Islet precursor cell (in vitro differentiated cells): ENCODE measurements at places on chromosomes 4 and X.

GRCh38 chr4:959338-960139 is 13.8 kb downstream of the DGKQ start:
- no peak for DNase-seq

DNA sequence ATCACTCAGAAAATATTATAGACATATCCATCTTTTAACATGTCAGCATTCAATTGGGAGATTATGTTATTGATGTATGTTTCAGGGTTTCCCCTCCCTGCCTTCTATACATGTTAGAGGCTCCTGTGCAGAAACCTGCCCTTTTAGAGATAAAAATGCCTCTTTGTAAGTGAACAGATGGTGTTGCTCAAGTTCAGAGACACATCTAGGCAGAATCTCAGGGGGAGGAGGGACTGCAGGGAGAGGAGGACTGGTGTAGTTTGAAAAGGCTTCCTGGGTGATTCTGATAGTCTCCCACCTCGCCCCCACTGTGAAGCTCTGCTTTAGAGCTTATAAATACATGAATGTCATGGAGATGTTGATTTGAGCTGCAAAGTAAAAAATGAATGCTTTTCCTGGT is 12.0 kb upstream of the UNC5C start:
- DNase-seq, result no peak

GRCh38 chr4:3647421-3647820 is 115.2 kb upstream of the LRPAP1 start:
- DNase-seq, result no peak

- DNase-seq, result no peak
Observed at GRCh38 chrX:138939038-138939437, 227.5 kb upstream of the FGF13 start.

GRCh38 chrX:8323356-8323755 is 141.3 kb upstream of the VCX3B start:
- DNase-seq, result no peak

GRCh38 chr4:12447451-12447850 is 1018.8 kb upstream of the HS3ST1 start:
- no peak for DNase-seq

DNA sequence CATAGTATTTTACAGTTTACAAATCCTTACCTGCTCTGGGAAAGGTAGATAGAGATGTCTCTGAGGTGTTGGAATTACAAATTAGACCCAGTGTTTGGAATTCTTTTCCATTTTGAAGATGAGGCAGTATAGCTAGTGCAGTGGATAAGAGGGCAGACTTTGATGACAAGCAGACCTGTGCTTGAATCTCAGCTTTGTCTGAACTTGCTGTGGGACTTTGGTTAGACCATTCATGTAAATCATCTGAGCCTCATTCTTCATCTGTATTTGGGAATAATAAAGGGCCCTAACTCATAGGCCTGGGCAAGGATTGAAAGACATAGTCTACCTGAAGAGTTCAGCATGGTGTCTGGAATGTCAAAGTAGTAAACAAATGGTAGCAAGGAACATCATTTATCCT is 77.2 kb upstream of the BOD1L1 start:
- no peak for DNase-seq

GRCh38 chrX:56029188-56029587 is 203.0 kb upstream of the KLF8 start:
- no peak for DNase-seq

DNA sequence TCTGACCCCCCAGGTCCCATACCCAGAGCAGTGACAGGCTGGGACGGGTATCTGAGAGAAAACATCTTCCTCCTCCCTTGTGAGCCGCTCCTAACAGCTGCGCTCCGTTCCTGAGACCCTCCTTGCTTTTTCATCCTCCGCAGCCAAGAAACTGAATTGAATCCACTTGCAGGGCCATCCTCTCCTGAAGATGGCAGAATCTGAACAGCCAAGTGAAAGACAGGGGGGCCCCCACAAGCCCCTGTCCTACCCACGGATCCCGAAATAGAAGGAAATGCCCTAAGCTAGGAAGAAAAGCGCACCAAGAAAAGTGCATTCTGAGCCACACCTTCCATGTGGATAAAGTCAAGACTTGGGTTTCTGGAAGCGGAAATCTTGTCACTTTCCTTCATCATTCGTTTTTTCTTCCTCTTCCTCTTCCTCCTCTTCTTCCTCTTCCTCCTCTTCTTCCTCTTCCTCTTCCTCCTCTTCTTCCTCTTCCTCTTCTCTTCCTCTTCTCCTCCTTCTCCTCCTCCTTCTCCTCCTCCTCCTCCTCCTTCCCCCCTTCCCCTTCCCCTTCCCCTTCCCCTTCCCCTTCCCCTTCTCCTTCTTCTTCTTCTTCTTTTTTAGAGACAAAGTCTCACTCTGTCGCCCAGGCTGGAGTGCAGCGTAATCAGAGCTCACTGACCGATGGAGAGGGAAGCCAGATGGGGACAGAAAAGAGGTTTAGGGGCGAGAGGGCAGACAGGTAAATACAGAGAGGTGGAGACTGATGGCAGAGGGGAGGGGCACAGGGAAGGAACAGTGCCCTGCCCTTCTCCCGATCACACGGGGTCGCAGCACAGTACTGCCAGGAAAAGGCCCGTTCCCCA is 86.0 kb upstream of the WWC2 start:
- DNase-seq, result peak; percentile 44

GRCh38 chr4:110087070-110087708 is 111.2 kb downstream of the ELOVL6 start:
- no peak for DNase-seq

DNA sequence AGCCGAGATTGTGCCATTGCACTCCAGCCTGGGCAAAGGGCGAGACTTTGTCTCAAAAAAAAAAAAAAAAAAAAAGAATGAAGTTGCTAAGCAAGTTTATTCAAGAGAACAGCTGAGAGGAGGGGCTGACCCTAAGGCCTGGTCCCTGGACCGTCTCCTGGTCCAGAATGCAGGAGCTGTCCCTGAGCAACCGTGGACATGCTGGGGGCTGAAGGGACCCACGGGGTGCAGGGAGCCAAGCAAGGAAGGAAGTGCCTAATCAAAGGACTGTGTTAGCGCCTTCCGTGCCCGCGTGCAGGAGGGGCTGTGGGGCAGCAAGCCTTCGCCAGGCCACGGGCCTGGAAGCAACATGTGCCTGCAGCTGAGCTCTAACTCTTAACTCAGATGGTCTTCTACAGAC is 39.1 kb upstream of the CDKN2AIP start:
- DNase-seq, result no peak

GRCh38 chr4:1050486-1051213 is 39.2 kb downstream of the FGFRL1 start:
- peak; percentile 67 for DNase-seq

DNA sequence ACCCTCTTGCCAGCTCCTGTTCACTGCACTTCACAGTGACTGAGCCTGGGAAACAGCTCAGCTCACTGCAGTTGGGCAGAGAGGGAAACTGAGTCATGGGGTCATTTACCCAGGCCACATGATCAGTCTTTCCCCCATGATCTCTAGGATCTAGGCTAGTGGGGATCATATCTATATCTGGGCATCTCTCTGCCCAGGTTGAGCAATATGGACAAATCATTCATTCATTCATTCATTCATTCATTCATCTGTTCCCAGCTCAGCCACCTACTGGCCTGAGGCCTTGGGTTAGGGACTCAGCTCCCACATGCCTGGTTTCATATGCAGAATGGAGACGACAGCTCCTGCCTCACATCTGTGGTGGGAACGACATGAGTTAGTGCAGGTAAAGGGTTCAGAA is 45.3 kb upstream of the HMX1 start:
- DNase-seq, result no peak

DNA sequence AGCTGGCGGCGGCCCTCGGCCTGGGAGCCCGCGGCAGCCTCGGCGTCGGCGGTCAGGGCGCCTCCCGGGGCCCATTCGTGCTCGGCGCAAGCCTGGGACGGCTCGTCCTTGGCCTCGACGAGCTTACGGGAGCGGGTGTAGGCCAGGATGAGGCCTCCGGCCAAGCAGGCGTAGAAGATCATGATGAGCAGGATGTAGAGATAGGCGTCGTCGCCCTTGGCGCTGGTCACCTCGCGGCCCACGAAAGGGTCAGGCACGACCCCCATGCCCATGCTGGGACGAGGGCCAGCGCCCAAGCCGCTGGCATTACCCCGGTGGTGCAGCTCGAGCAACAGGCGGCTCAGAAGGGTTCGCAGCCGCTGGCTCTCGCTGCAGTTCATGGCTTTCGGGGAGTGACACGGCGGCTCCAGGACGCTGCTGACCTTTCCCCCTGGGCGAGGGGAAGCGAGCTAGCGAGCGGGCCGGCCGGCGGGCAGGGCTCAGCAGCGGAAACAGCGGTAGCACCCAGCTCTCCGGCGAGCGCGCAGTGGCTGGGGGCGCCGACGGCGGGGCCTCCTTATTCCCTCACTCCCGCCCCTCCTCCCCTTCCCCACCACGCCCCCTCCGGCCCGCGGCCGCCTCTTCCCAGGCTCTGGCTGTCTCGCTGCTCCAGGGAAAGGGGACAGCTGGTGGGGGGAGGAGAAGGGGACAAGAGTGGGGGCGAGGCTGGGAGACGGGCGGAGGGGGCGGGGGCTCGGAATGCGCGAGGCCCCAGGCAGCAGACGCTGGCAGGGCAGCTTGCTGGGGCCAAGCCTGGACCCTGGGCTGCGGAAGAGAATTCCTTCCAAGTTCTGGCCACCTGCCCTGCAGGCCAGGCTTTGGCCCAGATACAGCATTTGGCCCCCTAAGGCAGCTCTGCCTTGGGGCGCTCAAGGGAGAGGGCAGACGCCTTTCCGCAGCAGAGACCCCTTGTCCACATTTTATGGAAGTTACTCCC is at the start of gene KCNE5:
Gene KCNE5, minus strand, starts transcription at position 532 of the 976 bp plus-strand sequence. Its CDS starts 152 bp downstream, at position 380.
- DNase-seq, result peak; percentile 83

DNA sequence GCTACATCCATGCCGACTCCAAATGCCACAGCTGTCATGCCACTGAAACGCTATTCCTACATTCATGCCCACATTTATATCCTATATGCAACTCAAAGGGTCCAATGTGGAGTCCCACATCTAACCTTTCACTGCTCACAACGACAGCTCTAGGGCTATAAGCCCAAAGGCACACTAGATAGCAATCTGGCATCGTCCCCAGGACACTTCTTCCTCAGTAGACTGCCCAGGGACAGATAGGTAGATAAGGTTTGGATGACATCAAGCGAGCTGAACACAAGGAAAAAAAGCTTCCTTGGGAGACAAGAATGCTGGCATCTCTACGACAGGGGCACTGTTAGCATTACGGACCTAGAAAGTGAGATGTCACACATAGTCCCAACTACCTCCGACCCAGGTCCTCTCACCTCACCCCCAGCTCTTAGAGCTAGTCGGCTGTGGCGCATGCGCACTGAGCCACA is 685 bp downstream of the RAB9B start:
- no peak for DNase-seq

DNA sequence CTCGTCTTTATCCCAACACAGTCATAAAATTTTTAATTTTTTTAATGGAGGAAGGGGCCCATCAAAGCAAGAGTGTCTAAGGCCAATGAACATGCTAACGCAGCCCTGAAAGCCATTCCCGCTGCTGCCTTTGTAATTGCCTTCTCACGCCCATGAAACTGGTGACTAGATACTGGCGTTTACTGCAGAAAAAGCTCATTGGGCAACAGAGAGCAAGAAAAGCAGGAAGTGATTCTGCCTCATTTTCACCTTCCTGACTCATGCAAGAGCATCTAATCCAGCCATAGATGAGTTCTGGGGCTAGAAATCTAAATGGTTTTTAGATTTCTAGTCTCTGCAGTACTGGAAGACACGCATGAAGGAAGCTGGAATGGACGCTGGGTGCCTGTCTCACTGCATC is 72.5 kb downstream of the ANXA3 start:
- DNase-seq, result no peak

DNA sequence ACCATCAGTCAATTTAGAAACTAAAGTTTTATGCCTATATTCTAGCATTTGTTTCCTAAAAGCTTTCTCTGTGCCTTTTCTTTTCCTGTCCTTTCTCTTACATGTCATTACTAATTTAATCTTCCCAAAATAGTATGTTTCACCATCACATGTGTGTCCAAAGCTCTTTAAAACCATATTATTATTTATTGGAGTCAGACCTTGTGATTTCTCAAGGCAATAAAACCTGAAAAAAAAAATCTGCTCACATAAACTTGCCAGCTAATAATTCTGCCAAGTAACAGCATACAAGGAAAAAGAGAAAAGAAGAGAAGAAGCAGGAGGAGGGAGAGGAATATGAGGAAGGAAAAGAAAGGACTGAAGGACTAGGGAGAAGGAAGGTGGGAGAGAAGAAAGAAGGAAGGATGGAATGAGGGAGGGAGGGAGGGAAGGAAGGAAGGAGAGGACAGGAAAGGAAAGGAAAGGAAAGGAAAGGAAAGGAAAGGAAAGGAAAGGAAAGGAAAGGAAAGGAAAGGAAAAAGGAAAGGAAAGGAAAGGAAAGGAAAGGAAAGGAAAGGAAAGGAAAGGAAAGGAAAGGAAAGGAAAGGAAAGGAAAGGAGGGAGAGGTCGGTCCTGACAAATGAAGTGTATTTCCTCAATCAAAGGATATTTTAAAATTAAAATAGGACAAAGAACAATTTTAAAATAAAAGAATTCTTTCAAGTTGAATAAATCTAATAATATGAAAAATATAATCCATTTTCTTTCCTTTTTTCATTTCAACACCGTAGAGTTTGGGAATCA is 57.4 kb downstream of the ANTXR2 start:
- DNase-seq, result no peak

GRCh38 chrX:11311706-11312105 is 18.5 kb downstream of the AMELX start:
- no peak for DNase-seq

- no peak for DNase-seq
Observed at GRCh38 chr4:79078339-79078738, 139.1 kb upstream of the PAQR3 start.

- DNase-seq, result no peak
Observed at GRCh38 chr4:8113611-8114377, 44.8 kb downstream of the ABLIM2 start.

- no peak for DNase-seq
Observed at GRCh38 chr4:153141238-153141637, 63.0 kb upstream of the TRIM2 start.

DNA sequence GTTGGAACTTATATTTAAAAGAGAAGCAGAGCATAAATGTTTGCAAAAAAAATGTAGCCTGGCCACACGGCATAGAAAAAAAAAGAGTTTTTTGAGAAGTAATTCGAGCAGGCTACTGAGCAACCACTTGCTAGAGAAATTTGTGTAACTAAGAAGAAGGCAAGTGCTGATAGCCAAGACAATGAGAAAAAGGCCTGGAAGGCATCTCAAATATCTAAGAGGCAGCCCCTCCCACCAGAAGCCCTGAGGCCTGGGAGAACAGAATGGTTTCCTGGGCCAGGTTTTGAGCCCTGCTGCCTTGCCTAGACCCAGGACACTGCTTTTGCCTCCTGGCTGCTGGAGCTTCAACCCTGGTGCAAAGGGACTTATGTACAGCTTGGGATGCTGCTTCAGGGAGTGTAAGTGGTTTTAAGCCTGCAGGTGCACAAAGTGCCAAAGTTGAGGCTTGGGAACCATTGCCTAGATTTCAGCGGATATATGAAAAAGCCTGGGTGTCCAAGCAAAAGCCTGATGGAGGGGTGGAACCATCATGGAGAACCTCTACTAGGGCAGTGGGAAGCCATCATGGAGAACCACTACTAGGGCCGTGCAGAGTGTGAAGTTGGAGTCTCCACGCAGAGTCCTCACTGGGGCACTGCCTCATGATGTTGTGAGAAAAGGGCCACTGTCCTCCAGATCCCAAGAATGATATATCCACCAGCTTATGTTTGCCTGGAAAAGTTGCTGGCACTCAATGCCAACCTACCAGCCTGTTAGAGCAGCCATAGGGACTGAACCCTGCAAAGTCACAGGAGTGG is 9.7 kb downstream of the TECRL start:
- peak; percentile 40 for DNase-seq

- DNase-seq, result no peak
Observed at GRCh38 chrX:65697915-65698796, 30.7 kb downstream of the MSN start.
